Upper lobe of left lung (tissue), 6 donors: ENCODE measurements at places on chromosomes 12 and 14. TPM values are rescaled to one million over a fixed set of nuclear protein-coding genes. Genes with fewer than 3 reads are reported as not detected.
A peak's percentile ranks its signal among the peaks of the same experiment; 100 is the strongest.

Gene DBX2
- not detected for total RNA-seq

Gene GYS2
- total RNA-seq, result 0.55 TPM

Gene EML5
- 1.7 TPM for total RNA-seq

Gene IL23A
- total RNA-seq, result 1.1 TPM

- no peak for DNase-seq
- H3K4me3 ChIP-seq, result no peak overlapping the region
- H3K4me1 ChIP-seq, result peaks cover 19% of the 10 kb centered on the region
- H3K27me3 ChIP-seq, result no peaks in the 10 kb centered on the region
- H3K27ac ChIP-seq, result no peak overlapping the region
These were observed 3.3 kb downstream of the ENO2 start for GRCh38 chr12:6917491-6918231.

DNA sequence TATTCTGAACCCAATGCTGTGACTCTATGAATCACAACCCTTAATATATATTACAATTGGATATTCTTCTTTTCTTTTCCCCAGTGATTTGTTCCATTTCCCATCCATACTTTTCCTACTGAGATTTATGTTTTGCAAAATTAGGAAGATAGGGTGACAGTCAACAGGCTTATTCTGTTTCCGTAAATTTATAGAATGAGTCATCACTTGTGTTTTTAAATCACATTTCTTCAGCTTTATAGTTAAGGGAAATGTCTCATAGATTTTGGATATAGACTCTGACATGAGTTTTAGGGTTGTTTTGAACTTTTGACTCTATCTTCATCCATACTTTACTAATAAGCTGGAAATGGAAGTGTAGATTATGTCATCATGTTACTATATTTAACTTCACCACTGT is 661.6 kb upstream of the FBXO33 start:
- H3K4me3 ChIP-seq, result no peak overlapping the region
- H3K27ac ChIP-seq, result no peak overlapping the region
- H3K27me3 ChIP-seq, result no peaks in the 10 kb centered on the region

DNA sequence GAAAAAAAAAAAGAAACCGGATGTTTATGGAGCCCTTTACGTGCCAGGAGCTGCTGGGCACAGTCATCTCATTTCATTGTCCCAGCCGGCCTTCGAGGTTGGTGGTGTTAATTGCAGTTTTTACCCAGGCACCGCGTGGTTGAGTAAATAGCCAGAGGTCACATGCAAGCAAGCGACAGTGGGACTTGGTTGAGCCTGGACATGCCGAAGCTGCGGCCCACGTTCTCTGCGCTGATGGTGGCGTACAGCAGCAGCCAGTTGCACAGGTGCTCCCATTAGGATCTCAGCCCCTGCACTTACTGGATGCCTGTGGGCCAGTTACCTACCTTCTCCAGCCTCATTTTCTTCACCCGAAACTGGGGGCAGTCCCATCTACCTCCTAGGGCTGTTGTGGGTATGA is 54.0 kb downstream of the TSPAN9 start:
- peaks cover 49% of the 10 kb centered on the region for H3K4me1 ChIP-seq
- no peaks in the 10 kb centered on the region for H3K27me3 ChIP-seq
- no peak overlapping the region for H3K27ac ChIP-seq
- no peak for DNase-seq
- no peaks in the 10 kb centered on the region for H3K36me3 ChIP-seq

- H3K27me3 ChIP-seq, result no peaks in the 10 kb centered on the region
- no peaks in the 10 kb centered on the region for H3K4me1 ChIP-seq
- no peak overlapping the region for H3K27ac ChIP-seq
- no peak overlapping the region for H3K4me3 ChIP-seq
- no peak for DNase-seq
- H3K36me3 ChIP-seq, result no peaks in the 10 kb centered on the region
These were observed 83.7 kb downstream of the PTGER2 start for GRCh38 chr14:52397844-52398243.

GRCh38 chr12:67223225-67223624 is 45.9 kb upstream of the CAND1 start:
- H3K27ac ChIP-seq, result no peak overlapping the region
- H3K27me3 ChIP-seq, result no peaks in the 10 kb centered on the region
- no peak overlapping the region for H3K4me3 ChIP-seq
- DNase-seq, result no peak
- no peaks in the 10 kb centered on the region for H3K36me3 ChIP-seq

DNA sequence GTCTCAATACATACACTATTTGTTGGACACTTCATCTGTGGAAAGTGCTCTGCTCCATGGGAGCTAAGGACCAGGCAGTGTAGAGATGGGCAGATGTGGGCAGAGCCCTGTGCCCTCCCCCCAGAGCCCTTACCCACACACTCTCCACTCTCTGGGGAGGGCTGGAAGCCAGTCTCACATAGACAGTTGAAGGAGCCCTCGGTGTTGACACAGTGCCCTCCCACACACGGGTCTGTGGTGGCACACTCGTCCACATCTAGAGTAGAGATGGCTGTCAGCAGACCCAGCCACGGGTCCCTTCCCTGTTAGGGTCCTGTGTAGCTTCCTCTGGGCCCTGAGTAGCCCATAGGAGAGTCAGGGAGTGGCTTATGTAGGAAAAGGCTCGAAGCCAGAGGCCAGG is 14.3 kb downstream of the ISCA2 start:
- H3K36me3 ChIP-seq, result no peaks in the 10 kb centered on the region
- DNase-seq, result no peak
- no peaks in the 10 kb centered on the region for H3K4me1 ChIP-seq
- no peak overlapping the region for H3K4me3 ChIP-seq

DNA sequence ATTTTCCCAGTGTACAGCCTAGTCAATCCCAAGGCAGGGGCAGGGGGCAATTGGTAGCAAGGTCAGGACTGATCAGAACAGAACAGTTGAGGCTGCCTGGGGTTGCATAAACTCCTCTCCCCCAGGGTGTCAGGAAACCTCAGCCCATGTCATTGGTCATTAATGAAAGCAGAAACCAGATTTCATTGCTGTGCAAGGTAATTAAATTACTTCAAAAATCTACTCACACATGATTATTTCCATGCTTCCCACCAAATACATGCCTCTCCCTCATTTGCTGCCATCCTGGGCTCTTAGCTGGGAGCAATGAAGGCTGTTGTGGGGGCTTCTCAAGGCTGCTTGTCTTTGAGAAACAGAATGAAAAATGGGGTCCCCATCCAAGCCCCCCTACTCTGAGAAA is 124.2 kb downstream of the PHETA1 start:
- no peaks in the 10 kb centered on the region for H3K4me1 ChIP-seq
- no peak overlapping the region for H3K4me3 ChIP-seq
- no peaks in the 10 kb centered on the region for H3K36me3 ChIP-seq
- no peak overlapping the region for H3K27ac ChIP-seq
- no peak for DNase-seq

GRCh38 chr14:22334275-22334577 is 254.8 kb downstream of the DAD1 start:
- DNase-seq, result no peak
- H3K4me1 ChIP-seq, result no peaks in the 10 kb centered on the region
- H3K4me3 ChIP-seq, result no peak overlapping the region
- no peaks in the 10 kb centered on the region for H3K36me3 ChIP-seq
- no peaks in the 10 kb centered on the region for H3K27me3 ChIP-seq

GRCh38 chr12:2173971-2174370 is 121.2 kb downstream of the CACNA1C start:
- no peak overlapping the region for H3K4me3 ChIP-seq
- DNase-seq, result no peak
- no peaks in the 10 kb centered on the region for H3K36me3 ChIP-seq
- H3K4me1 ChIP-seq, result no peaks in the 10 kb centered on the region
- no peak overlapping the region for H3K27ac ChIP-seq
- no peaks in the 10 kb centered on the region for H3K27me3 ChIP-seq

DNA sequence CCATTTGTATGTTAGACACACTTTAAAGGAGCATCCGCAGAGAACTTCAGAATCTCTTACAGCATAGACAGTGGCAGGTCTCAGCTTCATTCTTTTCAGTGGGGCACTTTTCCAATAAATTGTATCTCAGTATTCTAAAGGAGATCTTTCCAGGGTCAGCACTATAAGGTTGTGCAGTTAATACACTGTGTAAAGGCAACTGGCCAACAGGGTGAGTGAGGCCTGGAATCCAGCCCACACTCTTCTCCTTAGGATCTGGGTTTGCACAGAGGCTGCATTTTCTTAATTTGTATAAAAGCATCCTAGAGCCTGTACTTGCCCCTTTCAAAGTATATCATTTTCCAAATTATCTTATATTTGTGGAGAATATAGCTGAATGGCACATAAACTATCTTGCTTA is 94.2 kb downstream of the MYF5 start:
- H3K4me3 ChIP-seq, result no peak overlapping the region
- no peaks in the 10 kb centered on the region for H3K36me3 ChIP-seq
- H3K4me1 ChIP-seq, result no peaks in the 10 kb centered on the region
- no peak overlapping the region for H3K27ac ChIP-seq

DNA sequence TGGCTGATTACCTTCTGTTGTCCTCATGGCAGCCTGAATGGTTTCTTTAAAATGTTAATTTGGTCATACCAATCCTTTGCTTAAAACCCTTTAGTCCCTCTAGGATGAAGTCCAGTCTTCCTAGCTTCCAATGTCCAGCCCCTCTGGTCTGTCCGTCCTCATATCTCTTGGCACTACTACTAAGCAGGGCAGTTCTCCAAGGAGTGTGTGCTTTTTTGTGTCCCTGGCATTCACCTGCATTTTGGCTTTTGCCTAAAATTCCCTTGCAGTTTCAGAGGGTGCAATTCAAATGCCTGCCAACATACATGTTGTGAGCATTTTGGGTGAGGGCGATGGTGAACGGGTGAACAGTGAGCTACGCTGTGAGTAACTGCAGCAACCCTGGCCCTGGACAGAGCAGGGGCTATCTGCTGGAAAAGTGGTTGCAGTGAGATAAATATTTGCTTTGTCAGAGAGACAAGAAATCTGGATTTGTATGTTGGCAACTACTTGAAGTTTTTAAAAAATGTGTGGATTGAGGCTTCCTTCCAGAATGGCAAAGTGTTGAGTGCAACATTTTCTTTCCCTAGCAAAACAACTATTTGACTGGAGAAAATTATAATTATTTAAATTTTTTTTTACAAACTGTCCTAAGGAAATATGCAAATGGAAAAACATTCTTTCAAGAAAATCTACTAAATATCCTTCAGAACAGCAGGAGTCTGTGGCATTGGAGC is 14.6 kb downstream of the GALNT8 start:
- no peak overlapping the region for H3K27ac ChIP-seq

DNA sequence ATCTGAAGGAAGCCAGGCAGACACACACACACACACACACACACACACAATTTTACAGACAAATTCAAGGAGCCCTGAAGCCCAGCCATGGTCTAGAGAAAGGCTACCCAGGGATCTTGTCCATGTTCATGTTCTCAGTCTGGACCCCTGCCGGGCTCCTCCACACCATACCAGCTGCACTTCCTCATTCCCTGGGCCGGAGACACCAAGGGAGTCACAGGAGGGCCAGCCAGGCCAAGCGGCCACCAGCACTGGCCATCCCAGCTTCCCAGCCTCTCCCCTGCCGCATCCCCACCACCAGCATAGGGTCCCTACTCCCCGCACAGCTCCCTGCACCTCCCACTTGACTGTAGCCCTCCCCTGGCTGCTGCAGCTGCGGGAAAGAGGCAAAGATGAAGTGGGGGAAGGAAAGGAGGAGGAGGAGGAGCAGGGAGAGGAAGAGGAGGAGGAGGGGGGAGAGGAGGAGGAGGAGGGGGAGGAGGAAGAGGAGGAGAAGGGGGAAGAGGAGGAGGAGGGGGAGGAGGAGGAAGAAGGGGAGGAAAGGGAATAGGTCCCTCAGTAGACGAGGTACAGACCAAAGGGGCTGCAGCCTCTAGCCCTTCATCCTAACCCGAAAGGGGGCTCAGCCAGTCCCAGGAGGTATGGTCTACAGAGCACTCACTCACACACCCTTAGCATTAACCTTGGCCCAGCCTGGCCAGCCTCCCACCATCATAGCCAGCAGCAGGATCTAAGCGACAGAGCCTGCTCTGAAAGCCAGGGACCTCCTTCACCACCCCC is 293.2 kb downstream of the DPF3 start:
- H3K27ac ChIP-seq, result no peak overlapping the region
- H3K4me3 ChIP-seq, result no peak overlapping the region
- no peaks in the 10 kb centered on the region for H3K36me3 ChIP-seq

GRCh38 chr14:91158091-91158790 is 44.4 kb downstream of the DGLUCY start:
- H3K36me3 ChIP-seq, result peaks cover 49% of the 10 kb centered on the region
- H3K27ac ChIP-seq, result peak overlapping the region; percentile 83
- H3K4me3 ChIP-seq, result no peak overlapping the region
- peaks cover 32% of the 10 kb centered on the region for H3K4me1 ChIP-seq
- no peaks in the 10 kb centered on the region for H3K27me3 ChIP-seq

DNA sequence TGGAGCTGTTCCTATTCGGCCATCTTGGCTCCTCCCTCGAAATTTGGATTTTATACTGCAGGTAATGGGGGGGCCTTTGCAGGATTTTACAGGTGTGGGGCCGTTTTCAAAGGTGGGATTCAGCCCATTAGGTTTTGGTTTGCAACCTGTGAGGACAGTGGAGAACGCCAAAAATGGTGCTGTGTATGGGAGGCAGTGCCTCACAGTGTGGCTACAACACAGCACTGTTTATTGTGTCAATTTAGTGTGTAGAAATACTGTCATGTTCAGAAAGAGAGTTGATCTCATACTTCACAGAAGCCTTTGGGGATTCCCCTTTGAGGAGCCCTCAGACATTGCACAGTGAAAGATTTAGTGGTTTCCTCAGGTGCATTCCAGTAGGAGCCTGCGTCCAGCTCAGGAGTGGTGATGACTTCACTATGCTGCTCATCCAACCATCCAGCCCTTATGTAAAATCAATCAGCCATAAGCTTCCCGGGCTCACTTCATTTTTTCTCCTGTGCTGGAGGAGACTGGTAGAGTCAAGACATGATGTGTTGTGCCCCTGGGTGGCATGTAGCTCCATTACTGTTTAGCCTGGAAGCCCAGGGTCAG is 92.7 kb upstream of the PRMT8 start:
- H3K4me1 ChIP-seq, result no peaks in the 10 kb centered on the region
- no peak overlapping the region for H3K4me3 ChIP-seq
- H3K27me3 ChIP-seq, result no peaks in the 10 kb centered on the region
- no peak for DNase-seq

DNA sequence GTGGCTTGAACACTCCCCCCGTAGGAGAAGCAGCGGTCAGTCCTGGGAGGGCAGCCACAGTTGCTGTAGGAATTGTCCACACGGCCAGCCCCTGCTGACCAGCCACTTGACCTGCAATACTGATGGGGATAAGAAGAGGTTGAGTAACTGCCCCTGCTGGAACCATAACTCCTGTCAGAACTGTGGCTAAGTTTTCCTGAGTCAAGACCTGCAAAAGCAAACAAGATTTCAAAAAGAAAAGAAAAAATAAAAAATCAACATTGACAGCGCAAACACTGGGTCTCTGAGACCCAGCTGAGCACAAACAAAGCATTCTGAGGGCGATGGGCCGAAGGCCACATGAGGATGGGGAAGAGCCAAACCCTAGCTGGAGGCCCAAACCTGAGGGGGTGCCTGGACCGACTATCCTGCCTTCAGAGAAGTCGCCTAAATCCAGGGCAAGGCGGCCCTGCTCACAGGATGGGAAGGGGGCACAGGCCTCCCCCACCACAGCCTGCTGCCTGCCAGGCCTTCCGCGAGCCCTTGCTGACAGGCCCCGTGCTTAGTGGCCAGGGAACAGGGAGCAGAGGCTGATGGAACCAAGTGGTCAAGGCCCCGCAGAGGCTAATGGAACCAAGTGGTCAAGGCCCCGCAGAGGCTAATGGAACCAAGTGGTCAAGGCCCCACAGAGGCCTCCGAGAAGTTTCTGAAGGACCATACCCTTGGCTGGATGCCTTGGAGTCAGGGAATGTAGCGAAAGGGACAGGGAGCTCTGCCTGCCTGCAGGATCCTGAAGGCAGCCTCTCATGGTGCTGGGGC is 19.1 kb downstream of the POU6F1 start:
- DNase-seq, result no peak
- no peaks in the 10 kb centered on the region for H3K27me3 ChIP-seq
- H3K36me3 ChIP-seq, result no peaks in the 10 kb centered on the region
